ENCODE measurements at places on chromosomes 3 and 15.
A peak's percentile ranks its signal among the peaks of the same experiment; 100 is the strongest.

- DNase-seq, result no peak
Observed at GRCh38 chr3:119978554-119979208, 115.6 kb downstream of the GSK3B start.

- DNase-seq, result peak; percentile 1
Observed at GRCh38 chr3:22606938-22607337, 596.2 kb upstream of the UBE2E2 start.

GRCh38 chr3:116302087-116302747, 143.1 kb downstream of the LSAMP start:
- peak; percentile 38 for DNase-seq

DNA sequence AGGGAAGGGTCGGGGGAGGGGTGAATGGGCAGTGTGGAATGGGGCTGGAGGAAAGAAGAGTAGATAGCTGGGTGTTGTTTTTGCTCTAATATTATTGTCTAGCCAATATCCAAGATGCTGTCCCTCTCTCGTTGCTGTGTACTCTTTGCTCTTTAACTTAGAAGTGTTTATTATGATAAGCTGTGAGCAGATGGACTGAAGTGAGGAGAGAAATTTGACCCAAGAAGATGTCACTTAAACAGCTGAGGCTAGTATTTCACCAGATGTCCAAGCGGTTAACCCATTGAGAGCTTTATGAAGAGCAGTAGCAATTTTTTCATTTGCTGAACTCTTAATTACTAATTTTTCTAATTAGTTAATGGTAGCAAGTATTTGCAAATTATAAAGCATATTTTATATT, 212.2 kb upstream of the TP63 start:
- DNase-seq, result no peak

DNA sequence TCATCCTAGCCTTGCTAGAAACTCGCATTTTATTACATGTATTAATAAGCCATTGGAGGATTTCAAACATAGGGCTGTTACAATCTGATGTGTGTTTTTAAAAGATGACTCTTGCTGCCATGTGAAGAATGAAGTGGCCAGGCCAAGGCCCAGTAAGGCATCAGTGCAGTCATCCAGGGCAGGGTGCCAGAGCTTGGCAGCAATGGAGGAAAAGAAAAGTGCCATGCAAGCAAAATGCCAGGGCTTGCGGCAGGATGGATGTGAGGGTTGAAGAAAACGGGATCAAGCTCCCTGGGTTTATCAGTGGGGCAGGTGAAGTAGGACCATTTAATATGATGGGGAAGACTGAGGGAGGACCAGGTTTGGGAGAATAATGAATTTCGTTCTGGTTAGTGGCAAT, 183.6 kb downstream of the MINAR1 start:
- no peak for DNase-seq

GRCh38 chr15:39947401-39948197, 13.7 kb downstream of the EIF2AK4 start:
- no peak for DNase-seq

DNA sequence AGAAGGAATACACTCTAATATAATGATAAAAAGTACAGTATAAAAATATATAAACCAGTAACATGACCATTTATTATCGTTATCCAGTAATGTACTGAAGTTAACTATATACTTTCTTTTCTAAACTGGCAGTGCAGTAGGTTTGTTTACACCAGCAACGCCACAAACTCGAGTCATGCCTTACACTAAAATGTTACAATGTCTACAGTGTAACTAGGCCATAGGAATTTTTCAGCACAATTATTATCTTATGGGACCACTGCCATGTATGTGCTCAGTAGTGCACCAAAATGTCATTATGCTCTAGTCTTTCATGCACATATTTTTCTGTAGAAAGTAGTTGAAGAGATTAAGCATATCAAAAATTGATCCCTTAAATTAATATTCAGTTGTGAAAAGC, 609.8 kb upstream of the BCHE start:
- peak; percentile 45 for DNase-seq
